Thymus (tissue), 14 donors: ENCODE measurements at places on chromosomes 5 and 9. TPM values are rescaled to one million over a fixed set of nuclear protein-coding genes. Genes with fewer than 3 reads are reported as not detected.

Gene CNTNAP3
- 2.8 TPM for total RNA-seq

Gene TRAF1
- 21.7 TPM for total RNA-seq

Gene ADAMTS2
- 1.4 TPM for total RNA-seq

Gene ZNF454
- 0.61 TPM for total RNA-seq

Gene IRX2
- total RNA-seq = 0.38 TPM

DNA sequence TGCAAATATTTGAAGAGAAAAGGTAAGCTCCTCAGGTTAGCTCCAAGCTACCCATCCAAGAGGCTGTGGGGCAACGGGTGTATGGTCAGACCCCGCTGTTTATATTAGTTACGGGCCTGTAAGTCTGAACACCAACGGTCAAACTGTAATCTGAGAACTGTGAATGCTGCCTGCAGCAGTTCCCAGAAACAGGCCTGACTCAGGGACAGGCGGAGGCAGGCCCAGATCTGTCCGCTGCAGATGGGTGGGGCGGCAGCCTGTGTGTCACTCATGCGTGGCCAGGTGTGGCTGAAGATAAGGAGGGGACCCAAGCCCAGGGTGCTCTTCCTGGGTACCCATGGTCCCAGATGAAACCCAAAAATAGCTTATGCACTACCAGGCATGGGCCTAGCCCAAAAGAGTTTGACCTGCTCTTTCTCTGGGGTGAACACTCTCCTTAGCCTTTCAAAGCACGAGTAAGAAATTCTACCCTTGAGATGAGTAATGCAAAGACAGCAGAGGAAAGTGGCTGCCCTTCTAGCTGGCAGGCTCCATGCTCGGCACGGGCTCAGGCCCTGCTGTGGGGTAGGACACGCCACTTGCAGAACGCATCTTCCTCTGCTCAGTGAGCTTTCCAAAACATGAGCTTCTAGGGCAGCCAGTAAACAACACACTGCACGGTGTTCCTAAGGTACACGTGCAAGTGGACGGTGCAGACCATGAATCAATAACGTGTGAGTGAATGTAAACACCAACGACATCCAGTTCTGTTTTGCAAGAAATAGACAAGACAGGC is 9.1 kb downstream of the UBAC1 start:
- peak; percentile 24 for DNase-seq

DNA sequence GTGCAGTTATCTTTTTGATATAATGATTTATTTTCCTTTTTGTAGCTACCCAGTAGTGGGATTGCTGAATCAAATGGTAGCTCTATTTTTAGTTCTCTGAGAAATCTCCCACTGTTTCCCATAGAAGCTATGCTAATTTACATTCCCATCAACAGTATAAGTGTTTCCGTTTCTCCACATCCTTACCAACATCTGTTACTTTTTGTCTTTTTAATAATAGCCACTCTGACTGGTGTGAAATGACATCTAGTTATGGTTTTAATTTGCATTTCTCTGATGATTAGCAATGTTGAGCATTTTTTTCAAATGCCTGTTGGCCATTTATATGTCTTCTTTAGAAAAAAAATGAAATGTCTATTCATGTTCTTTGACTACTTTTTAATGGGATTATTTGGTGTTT is 94.7 kb downstream of the SERINC5 start:
- no peak for DNase-seq

GRCh38 chr5:167750586-167750985 is 540.9 kb upstream of the WWC1 start:
- DNase-seq = no peak

DNA sequence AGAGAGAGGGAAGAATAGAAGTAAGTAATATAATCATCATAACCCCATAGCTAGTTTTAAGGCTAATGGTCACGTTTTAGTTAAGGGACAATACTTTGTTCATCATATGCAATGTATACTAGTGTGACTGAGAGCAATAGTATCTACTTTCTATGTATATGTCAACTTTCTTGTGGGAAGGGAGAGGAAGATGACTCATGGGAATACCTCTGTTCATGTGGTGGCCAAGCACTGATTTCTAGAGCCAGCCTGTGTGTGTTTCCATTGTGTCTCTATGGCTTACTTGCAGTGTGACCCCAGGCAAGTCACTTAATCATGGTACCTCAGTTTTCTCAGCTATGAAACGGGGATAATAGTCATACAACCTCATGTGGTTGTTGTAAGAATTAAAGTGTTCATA is 639.6 kb downstream of the CETN3 start:
- DNase-seq = no peak

DNA sequence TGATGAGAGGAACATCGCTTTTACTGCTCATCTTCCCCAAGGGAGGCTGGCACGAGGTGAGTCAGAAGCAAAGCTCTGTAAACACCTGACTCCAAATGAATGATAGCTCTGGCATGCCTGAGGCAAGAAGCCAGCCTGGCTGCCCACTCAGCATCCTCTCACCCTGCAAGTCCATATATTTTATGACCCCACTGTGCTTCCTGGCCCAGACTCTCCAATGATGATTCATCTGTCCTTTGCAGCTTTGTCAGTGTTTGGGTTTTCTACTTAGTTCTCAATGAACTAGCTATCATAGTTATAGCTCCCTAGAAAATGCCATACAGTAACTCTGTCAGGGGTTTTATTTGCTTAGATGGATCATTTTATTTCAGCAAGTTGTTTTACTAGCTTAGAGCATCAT is 52.1 kb upstream of the FSTL4 start:
- no peak for DNase-seq

- DNase-seq = no peak
Measured at GRCh38 chr5:111256128-111256527, 31.9 kb downstream of the CAMK4 start.

- no peak for DNase-seq
Measured at GRCh38 chr9:137449081-137449844, 8.1 kb upstream of the ENTPD8 start.

- no peak for DNase-seq
Measured at GRCh38 chr5:111439473-111440075, 72.8 kb downstream of the STARD4 start.

GRCh38 chr5:83446253-83446947 is 25.1 kb upstream of the VCAN start:
- no peak for DNase-seq

- no peak for DNase-seq
Measured at GRCh38 chr5:66886941-66887340, 290.7 kb downstream of the MAST4 start.

DNA sequence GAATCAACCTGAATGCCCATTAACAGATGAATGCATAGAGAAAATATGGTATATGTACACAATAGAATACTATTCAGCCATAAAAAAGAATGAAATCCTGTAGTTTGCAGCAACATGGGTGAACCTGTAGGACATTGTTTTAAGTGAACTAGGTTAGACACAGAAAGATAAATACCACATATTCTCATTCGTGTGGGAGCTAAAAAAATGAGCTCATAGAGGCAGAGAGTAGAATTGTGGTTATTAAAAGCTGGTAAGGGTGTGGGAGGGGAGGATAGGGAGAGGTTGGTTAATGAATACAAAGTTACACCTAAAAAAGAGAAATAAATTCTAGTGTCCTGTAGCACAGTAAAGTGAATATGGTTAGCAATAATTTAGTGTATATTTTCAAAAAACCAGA is 23.5 kb downstream of the PTTG1 start:
- DNase-seq = no peak

DNA sequence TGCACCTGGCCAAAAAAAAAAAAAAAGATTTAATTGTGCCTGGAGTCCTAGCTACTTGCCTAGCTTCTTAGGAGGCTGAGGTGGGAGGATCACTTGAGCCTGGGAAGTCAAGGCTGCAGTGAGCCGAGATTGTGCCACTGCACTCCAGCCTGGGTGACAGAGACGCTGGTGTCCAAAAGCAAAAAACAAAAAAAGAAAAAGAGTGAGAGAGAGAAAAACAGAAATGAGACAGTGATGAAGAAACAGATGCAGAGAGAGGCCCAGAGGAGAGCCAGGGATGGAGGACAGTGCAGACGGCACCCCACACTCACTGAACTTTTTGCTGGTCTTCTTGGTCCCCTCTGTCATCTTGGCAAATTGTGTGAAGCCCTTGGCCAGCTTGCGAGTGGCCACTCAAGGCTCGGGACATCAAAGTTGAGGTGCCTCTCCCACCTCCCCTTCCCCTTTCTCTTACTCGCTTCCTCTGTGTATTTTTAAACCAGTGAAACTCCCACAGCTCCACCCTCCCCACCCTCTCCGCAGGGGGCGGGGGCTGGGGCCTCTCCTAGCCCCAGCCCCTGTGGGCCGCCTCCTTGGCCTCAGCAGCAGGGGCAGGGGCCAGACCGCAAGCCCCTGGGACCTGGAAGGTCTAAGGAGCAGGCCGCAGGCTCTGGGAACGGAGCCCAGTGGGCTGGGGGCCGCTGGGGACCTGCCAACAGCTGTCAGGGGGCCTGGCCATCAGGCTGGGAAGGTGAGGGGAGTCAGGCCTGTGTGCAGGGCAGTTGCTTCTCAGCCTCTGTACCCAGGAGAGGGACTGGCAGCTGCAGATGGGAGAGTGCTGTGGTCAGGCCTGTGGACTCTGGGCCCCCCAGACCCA is at the start of gene SH2D3C:
Gene SH2D3C (minus strand): TSS at position 387 of the 856 bp plus-strand sequence. CDS start 39 bp downstream, at position 348.
- no peak for DNase-seq

DNA sequence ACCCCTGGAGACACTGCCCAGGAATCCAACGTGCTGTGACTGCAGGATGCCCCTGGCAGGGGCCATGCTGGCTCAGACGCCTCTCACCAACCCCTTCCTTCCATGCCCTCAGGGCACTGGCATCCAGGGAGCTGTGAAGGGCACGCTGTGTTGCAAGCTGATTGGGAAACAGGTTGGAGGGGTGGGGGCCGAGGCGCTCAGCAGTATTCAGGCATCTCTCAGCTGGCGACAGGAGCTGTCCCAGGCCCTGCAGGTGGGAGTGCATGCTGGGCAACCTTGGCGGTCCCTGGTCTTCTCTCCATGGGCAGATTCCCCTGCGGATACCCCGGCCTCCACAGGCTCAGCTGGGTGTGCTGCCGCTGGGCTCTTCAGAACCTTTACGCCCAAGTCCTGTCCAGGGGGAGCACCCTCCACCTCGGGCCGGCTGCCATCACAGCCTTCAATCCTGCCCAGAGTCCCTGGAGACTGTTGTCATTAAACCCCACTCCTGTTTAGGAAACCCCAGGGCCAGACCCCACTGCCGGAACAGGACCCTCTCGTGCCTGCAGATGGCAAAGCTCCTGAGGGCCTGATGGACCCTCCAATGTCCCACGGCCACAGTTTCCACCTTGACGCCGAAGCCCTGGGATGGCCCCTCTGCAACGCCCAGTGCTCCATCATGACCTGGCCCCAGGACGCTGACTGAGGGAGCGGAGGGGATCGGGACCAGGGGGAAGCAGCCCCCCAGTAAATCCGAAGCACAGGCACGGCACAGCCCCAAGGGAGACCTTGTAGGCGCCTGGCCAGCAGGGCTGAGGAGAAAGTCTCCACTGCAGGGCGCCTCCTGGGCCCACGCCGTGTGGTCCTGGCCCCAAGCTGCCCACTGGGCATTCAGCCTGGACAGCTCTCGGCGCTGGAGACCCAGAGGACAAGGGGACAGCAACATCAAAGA is 9.3 kb downstream of the TPPP start:
- no peak for DNase-seq

DNA sequence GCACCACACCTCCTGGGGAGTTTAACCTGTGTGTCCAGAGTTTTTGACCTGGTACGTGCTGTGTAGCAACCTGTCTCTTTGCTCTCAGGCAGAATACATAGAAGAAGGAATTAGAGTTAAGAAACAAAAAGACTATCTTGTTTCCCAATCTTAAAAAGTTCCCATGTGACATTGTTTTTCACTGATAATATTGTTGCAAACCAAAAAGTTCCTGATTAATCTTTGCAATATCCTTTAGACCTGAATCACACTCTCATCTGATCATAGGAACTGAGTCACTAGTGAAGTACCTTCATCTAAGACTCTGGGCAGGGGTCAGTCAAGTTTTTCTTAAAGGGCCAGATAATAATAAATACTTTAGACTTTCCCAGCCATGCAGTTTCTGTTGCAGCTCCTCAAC is 35.1 kb downstream of the BASP1 start:
- no peak for DNase-seq

GRCh38 chr9:137463931-137464290 is 4.8 kb upstream of the NSMF start:
- no peak for DNase-seq

DNA sequence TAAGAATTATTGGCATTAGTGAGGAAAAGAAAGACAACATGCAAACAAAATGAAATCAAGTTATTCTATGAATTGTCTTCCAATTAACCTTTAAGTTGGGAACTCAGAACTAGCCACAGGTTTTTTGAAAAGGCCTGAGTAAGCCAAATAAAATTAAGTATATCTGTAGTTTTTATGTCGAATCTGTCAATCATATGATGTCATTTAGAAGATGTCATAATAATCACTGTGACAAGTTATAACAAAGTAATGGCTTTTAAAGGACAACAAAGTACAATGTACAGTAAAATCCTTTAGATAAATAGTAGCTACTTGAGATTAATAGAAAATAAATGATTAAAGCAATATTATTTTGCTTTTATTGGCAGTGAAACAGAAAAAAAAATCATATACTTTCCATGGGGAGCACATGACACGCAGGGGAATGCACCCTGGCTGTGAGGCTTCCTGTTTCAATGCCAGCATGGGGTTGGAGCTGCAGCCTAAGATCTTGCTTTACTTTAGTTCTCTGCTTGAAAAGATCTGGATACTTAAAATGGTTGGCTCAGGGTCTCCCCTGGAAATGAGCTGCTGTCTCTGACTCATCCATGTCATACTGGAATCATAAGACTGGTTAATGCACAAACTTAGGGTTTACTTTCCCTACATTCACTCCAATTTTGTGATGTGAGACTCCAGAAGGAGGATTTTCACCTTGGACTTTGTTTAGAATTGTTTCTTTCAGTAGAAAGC is 284.3 kb downstream of the TAF11L14 start:
- DNase-seq = no peak

- DNase-seq = no peak
Measured at GRCh38 chr5:88813805-88814575, 69.0 kb downstream of the MEF2C start.
